ENCODE measurements at places on chromosomes 6 and 20.

GRCh38 chr6:27161603-27161945 lies 85.9 kb upstream of the PRSS16 start:
- DNase-seq, result no peak

DNA sequence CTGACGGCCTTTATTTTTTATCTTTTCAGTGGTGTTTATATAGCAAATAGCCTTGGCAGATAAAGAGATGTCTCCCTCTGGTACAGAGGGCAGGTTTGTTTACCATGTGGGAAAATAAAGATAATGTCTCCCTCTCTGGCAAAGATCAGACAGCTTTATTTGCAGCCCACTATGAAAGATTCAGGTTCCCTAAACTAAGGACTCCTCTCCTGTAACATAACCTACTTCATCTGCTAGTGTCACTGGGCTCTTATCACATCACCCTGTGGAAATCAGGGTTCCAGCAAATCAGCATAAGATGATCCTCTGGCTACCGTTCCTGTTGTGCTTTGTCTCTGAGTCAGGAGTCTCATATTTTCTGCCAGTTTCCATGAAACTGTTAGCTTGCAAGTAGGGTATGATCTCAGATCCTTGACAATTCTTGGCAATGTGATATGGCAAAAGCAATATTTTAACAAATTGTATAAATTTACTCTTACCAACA lies 3.1 kb downstream of the FBXL4 start:
- DNase-seq, result no peak

GRCh38 chr20:1125277-1125676 lies 6.9 kb downstream of the PSMF1 start:
- DNase-seq, result no peak

- no peak for DNase-seq
Measured at GRCh38 chr6:14276667-14277404, 159.3 kb downstream of the CD83 start.

GRCh38 chr6:148370176-148370575 lies 27.5 kb downstream of the SASH1 start:
- DNase-seq, result no peak

- DNase-seq, result no peak
Measured at GRCh38 chr6:25085756-25086155, 150.0 kb upstream of the RIPOR2 start.

DNA sequence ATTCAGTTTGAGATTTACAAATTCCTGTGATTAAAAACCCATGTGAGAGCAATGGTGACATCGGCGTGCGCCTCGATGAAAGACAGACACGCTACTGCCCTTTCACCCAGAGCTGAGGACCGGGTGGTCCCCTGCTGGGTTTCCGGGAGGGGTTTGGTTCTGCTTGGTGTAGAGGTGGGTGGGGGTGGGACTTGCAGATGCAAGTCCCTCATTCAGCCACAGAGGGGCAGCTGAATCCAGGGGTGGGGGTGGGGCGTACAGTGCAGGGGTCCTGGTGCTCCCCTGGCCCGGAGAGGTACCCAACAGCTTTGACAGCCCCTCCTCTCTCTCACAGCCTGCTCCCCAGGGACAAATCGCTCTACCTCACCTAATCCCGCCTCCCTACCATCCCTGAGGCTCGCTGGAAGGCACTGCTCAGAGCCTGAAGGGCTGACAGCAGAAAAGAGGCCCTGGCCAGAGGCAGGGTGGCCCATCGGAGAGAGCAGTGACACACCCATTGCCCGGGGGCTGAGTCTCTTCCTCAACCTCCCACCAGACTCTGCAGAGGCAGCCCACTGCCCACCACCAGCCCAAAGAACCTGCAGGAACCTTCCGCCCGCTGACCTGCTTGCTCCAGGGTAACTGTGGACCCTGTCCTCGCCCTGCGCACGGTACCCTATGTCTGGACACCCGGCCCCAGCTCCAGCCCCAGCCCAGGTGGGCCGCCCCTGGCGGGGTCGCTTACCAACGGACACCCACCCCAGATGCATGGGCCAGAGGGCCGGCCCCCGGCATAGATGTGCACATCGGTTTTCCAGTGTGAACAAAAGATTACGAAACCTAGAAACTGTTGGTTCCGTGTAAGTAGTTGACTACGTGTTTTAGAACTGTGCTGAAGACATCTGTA lies 118.4 kb downstream of the JPH2 start:
- DNase-seq, result no peak

DNA sequence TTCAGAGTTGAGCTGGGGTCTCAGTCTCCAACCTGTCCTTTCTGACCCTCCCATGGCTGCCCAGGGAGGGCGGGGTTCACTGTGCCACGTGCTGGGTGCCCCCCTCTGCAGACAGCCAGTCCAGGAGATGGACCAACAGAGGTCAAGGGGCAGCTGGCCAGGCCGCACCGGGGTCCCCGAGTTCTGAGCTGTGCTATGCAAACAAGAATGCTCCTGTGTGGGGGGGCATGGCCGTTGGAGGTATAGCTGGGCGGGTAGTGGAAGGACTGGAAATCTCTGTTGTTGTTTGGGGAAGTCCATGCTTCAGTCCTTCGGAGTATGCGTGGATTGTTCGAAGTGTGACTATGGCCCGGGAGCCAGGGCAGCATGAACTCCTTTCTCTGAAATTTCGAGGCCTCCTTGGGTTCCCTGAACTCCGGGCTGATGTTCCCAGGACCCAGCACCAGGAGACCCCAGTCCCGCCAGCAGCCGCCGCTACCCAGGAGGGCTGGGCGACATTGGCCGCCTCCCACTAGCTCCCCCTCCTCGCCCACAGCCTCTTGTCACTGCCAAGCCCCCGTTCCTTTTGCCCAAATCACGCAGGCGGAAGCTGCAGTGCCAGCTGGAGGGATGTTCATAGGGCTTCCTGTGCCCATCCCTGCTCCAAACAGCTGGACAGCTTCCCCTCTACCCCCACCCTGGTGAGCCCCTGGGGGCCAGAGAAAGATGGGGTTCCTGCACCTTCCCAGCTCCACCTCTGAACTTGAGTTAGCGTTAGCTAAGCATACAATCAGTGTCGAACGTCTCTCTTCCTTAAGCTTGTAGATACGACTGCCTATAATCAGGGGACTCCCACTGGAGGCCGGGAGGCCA lies 126.6 kb downstream of the TAF4 start:
- DNase-seq, result no peak

GRCh38 chr20:48273843-48274242 lies 488.6 kb upstream of the SULF2 start:
- no peak for DNase-seq
